Cardiac septum (tissue), 1 donor: ENCODE measurements at places on chromosomes 5 and 9. TPM values are rescaled to one million over a fixed set of nuclear protein-coding genes. Genes with fewer than 3 reads are reported as not detected.
A peak's percentile ranks its signal among the peaks of the same experiment; 100 is the strongest.

The PCDHA6 gene
- total RNA-seq: 0.11 TPM

The PCDHGB7 gene
- 16.4 TPM for total RNA-seq

The SGCD gene
- 83.1 TPM for total RNA-seq

The NR2F1 gene
- total RNA-seq: 0.73 TPM

DNA sequence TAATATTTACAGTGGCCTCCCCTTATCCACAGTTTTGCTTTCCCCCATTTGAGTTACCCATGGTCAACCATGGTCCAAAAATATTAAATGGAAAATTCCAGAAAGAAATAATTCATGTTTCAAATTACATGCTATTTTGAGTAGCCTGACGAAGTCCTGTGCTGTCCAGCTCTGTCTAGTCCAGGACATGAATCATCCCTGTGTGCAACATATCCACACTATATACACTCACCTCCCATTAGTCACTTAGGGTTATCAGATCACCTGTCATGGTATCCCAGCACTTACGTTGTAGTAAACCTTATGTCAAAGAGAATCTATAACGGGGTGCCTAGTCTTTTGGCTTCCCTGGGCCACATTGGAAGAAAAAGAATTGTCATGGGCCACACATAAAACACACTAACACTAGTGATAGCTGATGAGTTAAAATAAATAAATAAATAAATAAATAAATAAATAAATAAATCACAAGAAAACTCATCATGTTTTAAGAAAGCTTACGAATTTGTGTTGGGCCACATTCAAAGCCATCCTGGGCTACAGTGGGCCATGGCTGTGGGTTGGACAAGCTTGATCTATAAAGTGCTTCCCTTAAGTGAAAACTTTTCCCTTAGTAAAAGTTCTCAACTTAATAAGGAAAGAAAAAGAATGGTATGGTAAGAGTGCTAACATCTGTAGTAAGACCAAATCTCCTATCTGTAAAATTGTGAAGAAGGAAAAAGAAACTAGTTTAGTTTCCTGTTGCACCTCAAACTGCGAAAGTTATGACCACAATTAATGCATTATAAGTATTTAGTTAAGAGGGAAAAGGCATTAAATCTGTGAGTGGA, 15.9 kb upstream of the OMD start:
- no peak for DNase-seq

DNA sequence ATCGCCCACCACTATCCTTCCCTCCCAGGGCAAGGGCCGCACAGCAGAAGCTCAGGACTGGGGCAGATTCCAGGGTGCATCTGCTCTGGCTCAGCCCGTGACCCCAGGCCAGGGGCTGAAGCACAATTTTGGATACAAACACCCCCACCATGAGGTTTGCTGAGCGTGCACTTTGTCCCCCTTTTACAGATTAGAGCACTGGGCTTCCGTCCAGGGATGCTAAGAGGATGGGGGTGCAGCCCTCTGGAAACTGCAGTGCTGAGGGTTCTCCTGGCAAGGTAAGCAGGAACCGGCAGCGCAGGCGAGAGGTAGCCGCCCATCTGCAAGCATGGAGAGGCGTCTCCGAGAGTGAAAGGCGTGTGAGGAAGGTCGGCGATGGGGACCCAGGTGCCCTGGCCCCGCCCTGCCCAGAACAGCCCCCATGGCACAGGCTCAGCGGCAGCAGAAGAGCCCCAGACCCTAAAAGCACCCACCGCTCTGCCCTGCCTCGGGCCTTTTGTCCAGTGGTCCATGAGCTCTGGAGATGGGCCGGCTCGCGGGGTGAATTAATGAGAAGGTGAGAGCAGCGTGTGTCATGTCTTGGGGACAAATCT, 54.5 kb upstream of the OLFM1 start:
- peak; percentile 47 for DNase-seq

DNA sequence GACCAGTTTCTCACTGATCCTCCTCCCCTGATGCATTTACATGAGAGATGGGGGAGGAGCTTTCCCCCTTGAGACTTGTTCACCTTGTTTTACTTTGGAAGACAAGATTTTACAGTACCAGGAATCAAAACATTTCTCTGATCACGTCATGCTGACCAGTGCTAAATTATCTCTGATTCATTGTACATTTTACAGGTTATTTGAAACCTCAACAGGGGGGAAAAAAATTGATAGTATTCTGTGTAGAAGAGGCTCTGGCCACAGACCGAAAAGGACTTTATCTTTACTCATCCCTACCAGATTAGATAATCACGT, 133.9 kb downstream of the GRIA1 start:
- no peak for DNase-seq

DNA sequence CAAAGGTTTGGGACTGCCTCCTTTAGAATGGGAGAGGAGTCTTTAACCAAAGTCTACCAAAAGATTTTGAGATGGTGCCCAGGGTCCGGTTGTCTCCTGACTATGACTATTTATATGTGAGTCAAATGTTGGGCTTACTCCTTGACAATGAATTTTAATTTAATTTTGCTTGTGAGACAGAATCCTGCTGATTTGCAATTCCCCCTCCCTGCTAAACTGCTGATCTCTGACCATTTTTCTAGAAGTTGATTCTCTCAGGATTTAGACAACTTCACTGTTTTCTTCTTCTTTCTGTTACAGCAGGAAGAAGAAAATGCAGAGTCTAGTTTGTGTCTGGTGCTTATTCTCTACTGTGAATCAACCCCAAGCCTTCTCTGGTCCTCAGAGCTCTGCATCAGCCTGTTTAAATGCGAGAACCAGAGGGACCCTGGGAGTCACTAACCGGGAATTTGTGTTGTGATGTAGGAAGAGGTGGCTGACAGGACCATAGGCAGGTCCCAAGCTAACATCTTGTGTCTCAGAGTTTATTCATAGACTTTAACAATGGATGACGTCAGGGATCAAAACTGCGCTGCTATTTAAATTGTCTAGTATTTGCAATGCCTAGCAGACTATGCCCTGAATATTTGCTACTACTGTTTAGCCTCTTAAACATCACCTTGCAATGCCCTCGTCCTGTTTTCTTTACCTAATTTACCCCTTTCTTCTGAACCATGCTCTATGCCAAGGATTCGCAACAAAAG, 124.0 kb upstream of the TAF11L2 start:
- no peak for DNase-seq

DNA sequence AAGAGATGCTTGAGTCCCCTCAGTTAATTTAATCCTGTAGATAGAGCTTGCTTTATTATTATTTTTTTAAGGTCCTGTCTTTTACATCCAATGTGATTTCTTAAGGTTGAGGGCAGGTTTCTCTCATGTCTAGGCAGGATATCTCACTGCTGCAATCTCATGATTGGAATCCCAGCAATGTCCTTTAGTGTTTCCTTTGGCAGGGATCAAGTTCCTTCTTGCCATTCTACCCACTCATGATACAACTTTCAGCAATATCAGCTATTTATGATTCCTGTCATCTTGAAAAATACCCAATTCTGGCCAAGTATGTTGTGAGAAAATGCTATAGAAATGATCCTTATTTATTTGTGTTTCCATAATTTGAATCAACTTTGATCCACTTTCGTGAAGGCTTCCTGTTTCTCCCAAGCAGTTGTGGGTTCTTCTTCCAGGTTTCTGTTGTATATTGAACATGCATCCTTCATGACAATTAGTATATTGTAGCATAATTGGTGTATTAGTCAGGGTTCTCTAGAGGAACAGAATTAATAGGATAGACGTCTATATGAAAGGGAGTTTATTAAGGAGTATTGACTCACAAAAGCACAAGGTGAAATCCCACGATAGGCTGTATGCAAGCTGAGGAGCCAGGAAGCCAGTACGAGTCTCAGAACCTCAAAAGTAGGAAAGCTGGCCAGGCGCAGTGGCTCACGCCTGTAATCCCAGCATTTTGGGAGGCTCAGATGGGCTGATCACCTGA, 18.4 kb upstream of the VPS13A start:
- DNase-seq: no peak

GRCh38 chr5:167969998-167970397, 321.4 kb upstream of the WWC1 start:
- no peak for DNase-seq

GRCh38 chr5:60959156-60959555, 14.2 kb downstream of the NDUFAF2 start:
- no peak for DNase-seq

GRCh38 chr5:142152384-142152732, 43.8 kb downstream of the NDFIP1 start:
- DNase-seq: no peak

GRCh38 chr5:52840277-52841050, 52.7 kb downstream of the ITGA1 start:
- DNase-seq: peak; percentile 76

DNA sequence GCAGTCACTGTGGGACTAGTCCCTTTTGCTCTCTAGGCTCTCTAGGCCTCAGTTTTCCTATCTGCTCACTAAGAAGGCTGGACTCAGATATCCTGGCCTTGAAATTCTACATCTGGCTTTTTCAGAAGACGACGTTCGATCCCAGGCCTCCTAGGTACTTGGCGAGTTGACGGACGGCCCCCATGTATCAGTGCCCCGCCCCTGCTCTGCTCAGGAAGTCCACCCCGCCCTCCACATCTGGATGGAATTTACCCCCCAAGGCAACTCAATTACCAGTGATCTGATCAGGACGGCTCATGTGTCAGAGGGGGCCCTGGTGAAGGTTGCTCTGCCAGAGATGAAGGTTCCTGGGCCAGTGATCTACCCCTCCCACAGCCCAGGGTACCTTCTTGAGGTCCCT, 44.1 kb upstream of the SYNPO start:
- DNase-seq: no peak

DNA sequence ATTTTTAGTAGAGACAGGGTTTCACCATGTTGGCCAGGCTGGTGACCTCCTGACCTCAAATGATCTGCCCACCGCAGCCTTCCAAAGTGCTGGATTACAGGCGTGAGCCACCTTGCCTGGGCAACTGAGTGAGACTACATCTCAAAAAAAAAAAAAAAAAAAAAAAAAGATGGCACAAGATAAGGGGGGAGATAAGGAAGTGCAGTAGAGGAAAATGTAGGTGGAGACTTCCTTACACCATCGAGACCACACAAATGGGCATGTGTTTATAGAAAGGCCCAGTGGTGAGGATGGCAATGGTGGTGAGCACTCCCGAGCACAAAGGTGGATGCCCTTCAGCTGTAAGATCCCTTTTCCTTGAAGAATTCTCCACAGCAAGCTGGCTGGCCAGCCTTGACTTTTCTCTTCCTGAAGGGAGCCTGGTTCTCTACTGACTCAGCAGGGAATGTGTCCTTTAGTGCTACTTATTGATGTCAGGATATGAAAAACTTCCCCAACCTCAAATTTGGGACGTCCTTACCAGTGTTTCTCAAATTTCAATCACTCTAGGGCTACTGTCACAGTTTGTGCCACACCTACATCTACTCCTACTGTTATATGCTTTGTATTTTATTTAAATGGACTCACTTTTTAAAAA, 28.2 kb downstream of the ERGIC1 start:
- no peak for DNase-seq

- DNase-seq: no peak
Measured at GRCh38 chr5:17696627-17697026, 62.4 kb downstream of the TAF11L14 start.

DNA sequence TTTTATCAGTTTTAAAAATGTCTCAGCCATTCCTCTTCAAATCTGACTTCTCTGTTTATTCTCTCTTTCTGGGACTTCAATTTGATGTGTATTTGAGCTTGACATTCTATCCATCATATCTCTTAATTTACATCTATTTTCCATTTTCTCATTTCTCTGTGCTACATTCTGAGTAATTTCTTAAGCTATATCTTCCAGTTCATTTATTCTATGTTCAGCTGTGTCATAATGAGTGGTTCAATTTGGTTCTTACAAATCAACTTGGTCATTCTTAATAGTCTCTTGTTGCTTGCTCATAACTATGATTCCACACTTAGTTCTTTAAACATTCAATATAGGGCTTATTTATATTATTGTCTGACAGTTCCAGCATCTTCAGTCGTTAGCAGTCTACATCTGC, 16.9 kb downstream of the CKMT2 start:
- DNase-seq: no peak

DNA sequence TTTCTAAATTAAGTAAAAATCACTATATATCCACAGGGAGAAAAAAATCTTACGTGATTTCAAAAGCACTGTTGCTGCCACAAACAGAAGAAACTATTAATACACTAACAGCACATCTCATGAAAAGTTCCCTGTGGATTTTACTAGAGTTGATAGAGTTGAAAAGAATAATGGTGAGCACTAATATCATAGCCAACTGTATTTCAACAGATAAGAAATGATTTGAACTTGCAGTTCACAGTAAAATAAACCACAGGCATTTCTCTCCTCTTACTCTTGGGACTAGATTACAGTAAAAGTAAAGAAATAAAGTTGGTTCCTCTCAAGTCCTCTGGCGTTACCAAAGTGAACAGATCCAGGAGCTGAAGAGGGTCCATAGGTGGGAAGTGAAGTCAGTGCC, 27.9 kb downstream of the AGTPBP1 start:
- DNase-seq: no peak

DNA sequence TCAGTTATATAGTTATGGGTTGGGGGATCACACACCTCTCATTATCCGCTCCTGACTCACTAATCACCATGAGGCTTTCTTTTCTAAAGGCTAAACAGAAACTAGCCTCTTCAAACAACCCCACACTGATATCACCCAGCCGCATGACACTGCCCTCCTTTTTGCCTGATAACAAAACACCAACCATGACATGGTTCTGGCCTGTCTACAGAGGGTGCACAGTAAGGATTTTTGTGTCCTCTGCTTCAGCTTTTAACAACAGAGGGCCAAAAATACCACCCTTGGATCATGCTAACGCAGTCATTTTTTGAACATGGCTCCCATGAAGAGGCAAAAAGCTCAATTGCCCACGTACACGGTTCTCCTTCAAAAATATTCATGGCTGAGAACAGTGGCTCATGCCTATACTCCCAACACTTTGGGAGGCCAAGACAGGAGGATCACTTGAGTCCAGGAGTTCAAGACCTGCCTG, 4.0 kb downstream of the CMBL start:
- no peak for DNase-seq

GRCh38 chr9:98775831-98776441, 20.4 kb downstream of the ANKS6 start:
- no peak for DNase-seq

GRCh38 chr9:135081731-135082130, 5.7 kb upstream of the OLFM1 start:
- DNase-seq: peak; percentile 49

- DNase-seq: no peak
Measured at GRCh38 chr5:40332970-40333369, 346.7 kb upstream of the PTGER4 start.

- DNase-seq: no peak
Measured at GRCh38 chr5:167057665-167058064, 1233.8 kb upstream of the WWC1 start.

DNA sequence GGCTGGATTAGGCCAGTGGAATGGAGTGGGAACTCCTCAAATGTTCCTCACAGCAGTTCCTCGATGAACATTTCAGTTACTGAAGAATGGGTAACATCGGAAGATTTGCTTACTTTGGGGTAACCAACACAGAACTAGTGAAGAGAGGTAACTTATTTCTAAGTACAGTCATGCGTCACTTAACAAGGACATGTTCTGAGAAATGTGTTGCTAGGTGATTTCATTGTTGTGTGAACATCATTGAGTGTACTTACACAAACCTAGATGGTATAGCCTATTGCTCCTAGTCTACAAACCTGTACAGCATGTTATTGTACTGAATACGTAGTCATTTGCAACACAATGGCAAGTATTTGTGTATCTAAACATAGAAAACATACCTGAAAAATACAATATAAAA, 228.3 kb downstream of the MAST4 start:
- no peak for DNase-seq
